ENCODE measurements at places on chromosomes 12 and 14. TPM values are rescaled to one million over a fixed set of nuclear protein-coding genes. Genes with fewer than 3 reads are reported as not detected.

The ACTR6 gene
- total RNA-seq: 26.2 TPM

- DNase-seq: no peak
Observed at GRCh38 chr12:101877806-101878242, 444 bp downstream of the DRAM1 start.

DNA sequence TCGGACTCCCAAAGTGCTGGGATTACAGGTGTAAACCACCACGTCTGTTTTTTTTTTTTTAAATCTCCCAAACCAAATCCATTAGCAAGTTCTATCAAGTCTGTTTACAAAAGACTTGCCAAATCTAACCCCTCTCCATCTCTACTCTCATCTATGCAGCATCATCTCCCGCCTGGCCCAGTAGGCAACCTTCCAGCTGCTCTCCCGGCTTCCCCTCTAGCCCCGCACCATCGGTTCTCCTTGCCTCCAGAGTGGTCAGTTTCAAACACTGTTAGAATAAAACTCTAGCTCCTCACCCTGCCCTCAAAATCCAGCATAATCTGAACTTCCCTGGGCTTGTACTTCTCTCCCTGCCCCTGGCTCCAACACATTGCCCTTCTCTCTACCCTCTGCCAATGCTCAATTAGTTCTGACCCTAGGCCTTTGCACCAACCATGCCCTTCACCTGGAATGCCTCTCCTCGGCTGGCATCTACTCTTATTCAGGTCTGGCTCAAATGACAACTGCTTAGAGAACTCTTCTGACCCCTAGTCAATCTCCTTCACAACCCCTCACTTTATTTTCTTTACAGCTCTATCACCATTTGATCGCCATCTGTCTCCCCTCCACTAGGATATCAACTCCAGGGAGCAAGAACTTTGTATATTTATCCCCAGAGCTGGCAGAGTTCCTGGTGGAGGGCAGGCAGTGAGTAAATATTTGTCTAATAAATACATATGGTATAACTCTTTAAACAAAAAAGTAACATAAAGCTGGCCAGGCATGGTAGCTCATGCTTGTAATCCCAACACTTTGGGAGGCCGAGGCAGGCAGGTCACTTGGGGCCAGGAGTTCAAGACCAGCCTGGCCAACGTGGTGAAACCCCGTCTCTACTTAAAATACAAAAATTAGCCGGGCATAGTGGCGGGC lies 4.9 kb downstream of the WSB2 start:
- no peak for DNase-seq

- peak; percentile 30 for DNase-seq
Observed at GRCh38 chr12:52214421-52214802, 18.6 kb upstream of the KRT7 start.

GRCh38 chr14:64997108-64997794 lies 10.6 kb downstream of the FNTB start:
- no peak for DNase-seq

The PLBD1 gene
- total RNA-seq: 6.2 TPM
